ENCODE measurements at places on chromosomes 5 and 9.

DNA sequence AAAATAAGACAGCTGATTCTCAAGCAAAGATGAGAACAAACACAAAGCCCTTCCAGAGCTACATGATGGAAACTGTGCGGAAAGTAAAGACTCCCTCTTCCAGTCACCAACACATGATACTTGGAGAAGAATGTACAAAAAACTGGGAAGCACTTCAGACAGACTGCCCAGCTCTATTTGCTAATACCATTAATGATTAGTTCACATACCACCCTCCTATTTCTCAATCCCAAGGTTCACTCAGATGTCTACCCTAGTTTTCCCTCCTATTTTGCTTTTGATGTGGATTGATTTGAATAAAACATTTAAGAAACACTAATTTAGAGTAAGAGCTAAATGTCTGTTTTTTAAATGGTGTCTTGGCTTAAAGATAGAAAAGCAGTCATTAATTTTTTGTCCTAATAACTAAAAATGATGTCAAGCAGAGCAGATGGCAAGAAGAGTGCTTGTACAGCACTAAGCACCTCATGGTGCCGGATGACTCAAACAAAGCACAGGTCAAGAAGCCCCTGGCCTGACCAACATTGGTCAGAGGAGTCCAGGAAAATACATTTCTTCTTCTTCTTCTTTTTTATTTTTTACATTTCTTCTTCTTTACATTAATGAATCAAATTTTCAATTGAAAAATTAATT lies 639.4 kb downstream of the PDE4D start:
- DNase-seq: no peak

GRCh38 chr9:71740199-71740598 lies 28.1 kb downstream of the CEMIP2 start:
- no peak for DNase-seq

GRCh38 chr5:115194676-115195075 lies 25.0 kb upstream of the TRIM36 start:
- DNase-seq: peak; percentile 35

GRCh38 chr5:38060354-38060753 lies 198.0 kb upstream of the EGFLAM start:
- peak; percentile 31 for DNase-seq

DNA sequence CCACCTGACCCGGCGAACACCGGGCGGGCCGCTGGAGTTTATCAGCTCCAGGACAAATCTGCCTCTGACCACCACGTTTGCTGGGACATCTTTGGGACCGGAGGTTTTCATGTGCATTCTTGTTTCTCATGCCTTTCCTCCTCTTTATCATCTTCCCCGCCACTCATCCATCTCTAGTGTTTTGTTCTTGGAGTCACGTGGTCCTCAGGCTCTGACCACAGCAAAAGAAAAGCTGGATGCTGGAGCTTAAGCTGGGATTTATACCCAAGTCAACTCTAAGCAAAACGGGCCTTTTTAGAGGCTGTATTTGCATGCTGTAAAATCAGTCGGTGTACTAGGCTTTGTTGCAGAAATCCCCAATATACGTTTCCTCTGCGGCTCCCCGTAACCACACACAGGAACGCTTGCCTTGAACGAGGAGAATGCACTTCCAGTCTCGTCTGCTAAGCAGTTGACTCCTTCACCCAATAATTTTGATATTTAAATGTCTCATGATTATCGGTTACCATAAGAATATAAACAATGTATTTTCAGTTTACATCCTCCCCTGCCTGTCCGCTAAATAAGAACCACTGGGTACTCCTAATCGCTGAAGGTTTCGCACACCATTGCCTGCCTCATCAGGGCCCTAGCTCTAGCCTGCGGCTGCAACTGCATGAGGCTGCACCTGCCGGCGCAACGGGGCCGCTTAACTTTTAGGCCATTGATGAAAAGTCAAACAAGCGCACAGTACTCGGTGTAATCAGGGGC lies 560 bp upstream of the NDUFS6 start:
- DNase-seq: no peak

DNA sequence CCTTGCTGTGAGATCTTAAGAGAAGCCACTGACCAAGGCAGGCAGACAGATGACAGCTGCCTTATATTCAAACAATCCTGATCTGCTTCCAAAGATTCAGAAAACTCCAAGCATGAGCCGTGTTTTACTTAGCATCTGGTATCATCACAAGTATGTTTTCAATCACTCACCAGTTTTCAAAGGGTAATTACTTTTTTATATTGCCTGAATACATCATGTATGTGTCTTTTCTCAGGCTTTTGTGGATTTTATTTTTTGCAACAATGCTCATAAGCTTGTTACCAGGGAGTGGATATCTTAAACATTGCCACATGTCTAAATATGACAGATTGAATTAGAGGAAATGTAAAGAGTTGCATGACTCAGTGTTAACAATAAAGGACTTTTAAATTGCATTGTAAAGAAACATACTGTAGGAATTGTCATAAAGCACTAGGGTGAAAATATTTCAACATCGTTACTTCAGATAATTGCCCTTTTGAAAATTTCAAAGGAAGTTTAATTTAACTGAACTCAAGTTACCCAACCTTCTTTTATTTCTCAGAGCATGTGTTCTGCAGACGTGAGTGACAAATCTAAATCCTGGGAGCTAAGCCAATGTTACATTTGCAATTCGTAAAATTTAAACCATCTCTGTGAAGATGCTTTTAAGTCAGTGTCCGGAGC lies 326.1 kb downstream of the PLK2 start:
- DNase-seq: peak; percentile 92

DNA sequence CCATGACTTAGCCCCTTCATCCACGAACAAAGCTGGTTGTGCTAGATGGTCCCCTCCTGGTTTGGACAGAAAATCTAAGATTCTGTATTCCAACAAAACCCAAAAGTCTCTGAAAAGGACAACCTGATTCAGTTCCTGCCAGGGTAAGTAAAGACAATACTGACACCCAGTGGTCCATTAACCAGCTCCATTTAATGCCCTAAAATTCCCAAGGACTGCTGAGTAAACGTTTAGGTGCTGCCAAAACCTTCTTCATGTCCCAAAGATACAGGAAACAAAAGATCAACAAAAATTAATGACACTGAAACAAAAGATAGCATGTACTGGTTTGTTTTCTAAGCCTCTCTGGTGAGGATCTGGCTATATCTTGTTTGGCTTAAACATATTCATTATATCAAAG lies 25.3 kb upstream of the PPP1R2B start:
- DNase-seq: peak; percentile 63

DNA sequence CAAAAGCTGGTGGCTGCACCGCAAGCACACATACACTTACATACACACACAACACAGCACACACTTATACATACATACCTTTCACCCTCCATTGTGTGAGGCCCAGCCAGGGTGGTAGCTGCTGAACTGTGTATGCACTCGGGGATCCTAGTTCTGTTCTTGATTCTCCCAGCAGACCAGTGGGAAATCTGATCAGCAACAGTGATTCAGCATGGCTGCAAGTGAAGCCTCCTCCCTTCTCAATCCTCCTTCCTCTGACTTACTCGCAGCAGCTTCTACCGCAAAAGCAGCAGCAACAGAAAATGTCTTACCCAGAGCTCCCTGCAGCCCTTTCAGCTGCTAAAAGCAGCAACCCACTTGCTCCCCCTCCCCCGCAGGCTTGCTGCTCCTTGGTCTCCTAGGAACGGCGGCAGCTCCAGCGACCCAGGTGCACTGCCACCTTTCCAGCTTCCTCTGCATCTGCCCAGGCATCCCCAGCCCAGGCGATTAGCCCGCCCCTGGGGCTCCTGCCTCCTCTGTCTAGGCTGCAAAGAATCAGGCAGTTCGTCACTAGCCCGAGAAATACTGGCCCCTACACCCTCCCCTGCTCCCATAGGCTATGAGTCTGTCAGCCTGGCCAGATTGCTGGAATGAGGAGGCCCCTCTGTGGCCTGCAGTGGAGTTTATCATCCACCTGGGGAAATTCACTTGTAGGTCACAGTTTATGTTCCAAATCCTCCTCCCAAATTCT lies at the start of gene KLHL3:
TSS of gene KLHL3 (minus strand) at position 535 of the 730 bp plus-strand sequence. CDS start at position 92, 443 bp downstream.
- peak; percentile 57 for DNase-seq

DNA sequence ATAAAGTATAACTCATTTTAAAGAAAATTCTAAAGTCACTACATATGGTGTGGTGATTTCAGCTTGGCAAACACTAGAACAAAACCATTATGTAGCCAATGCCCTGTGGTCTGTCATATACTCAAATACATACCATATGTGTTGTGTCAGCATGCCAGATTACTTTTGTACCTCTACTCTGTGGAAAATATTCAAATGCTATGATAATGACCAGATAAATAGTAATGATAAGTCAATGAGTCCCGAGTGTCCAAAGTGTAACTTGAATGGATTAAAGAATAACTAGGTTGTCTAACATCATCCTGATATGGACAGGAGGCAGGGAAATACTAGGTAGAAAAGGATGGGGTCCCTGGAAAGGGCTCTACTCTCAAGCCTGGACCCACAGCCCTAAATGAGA lies 58.0 kb upstream of the IL6ST start:
- peak; percentile 42 for DNase-seq

DNA sequence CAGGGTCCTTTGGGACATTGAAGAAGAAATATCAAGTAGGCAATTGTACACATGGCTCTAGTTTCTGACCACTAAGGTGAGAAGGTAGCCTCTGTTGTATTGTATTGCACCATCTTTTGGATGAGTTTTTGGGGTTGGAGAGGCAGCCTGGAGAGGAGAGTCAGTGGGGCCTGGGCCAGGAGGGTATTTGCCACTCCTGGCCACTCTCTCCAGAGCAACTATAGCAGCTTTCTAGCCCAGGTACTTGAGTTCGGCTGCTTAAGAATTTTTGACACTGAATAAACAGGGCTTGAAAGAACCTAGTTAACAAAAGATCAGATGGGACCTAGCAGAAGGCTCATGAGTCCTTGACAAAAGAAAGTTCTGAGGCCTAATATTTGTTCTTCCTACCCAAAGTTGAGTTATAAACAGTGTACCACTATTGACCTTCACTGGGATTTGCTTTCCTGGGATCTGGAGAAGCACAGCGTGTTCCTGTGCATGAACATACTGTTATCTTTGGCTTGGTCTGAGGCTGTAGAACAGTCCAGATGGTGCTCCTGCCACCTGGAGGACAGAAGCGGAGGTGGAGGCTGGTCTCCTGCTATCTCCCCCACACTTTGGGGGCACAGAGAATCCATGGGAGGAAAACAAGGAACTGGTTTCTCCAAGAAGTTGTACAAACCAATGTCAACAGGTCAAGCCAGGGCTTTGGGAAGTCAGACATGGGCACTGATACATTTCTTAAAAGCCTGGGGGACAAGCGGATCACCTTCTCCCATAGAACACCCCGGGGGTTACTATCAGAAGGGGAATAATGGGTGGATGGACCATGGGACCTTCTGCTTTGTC lies 110.4 kb upstream of the LIFR start:
- peak; percentile 46 for DNase-seq

DNA sequence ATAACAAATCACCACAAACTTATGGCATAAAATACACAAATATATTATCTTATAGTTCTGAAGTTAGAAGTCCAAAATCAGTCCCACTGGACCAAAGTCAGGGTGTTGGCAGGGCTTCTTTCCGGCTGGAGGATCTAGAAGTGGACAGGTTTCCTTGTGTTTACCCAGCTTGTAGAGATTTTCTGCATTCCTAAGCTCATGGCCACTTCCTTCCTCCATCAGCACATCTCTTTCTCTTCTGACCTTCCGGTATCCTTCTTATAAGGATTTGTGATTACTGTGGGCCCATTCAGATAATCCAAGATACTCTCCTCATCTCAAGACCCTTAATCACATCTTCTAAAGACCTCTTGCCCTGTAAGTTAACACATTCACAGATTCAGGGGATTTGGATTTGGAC lies 97.6 kb downstream of the RAB3C start:
- no peak for DNase-seq

Measured in fibroblast of upper back skin (primary cell).